ENCODE measurements at places on chromosomes 12 and 14.

GRCh38 chr12:39605501-39605900 is 14.1 kb downstream of the ABCD2 start:
- no peak for DNase-seq

- no peak for DNase-seq
These were observed 62.3 kb downstream of the FOS start for GRCh38 chr14:75340921-75341320.

- DNase-seq = no peak
These were observed 21.3 kb upstream of the SNRPF start for GRCh38 chr12:95837240-95838038.

GRCh38 chr12:121958541-121959240 is 40.3 kb downstream of the CFAP251 start:
- no peak for DNase-seq

DNA sequence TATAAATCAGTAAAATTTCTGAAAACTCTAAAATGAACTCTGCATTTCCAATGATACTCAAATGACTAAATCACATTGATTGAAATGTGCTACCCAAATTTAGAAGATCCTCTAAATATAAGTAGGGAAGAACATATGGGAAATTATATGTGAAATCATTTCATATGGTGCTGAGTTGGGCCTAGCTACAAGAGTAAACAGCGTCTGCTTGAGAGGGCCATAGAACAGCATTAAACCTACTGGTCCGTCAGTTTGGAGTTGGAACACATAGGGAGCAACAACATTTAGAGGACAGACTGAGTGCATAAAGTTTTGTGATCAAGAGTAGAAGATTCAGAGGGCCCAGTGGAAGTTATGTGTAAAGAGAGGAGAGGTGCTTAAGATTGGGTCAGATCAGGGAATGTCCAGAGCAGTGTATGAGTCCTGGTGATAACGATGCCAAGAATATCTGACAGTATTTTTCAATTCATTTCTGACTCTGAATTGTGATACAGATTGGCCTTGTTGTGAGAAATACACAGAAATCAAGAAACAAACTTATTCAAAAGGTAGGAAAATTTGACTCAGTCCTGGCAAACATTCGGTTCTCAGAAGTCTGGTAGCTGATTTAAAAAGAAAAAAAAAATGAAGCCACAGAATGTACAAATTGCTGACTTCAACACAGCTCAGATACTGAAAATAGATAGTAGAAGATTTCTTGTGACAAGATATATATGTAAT is 362.2 kb downstream of the CCDC91 start:
- no peak for DNase-seq

GRCh38 chr12:19689226-19689625 is 249.9 kb downstream of the AEBP2 start:
- no peak for DNase-seq

DNA sequence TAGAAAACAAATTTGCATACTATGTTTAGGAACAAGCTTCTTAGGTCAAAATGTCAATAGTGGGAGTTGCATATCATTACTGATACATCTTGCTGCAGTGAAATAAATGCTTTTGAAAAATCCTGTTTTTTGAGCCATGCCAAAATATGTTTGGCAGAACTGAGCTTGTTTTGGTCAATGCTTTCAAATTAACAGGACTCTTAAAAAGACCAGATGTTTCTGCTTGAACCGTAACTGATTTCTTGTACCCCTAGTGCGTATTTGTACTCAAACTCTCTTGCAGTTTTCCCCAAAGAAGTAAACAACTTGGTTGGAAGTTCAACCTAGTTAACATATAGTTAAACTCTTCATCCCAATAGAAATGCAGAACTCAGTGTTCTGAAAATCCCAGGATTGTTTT is 3.4 kb downstream of the TRHDE start:
- DNase-seq = no peak

- DNase-seq = no peak
These were observed 7.0 kb downstream of the CDK2AP1 start for GRCh38 chr12:123264642-123265041.

- DNase-seq = no peak
These were observed 53.8 kb upstream of the CCDC175 start for GRCh38 chr14:59630288-59630963.

- no peak for DNase-seq
These were observed 17.7 kb upstream of the SFSWAP start for GRCh38 chr12:131693149-131693548.

DNA sequence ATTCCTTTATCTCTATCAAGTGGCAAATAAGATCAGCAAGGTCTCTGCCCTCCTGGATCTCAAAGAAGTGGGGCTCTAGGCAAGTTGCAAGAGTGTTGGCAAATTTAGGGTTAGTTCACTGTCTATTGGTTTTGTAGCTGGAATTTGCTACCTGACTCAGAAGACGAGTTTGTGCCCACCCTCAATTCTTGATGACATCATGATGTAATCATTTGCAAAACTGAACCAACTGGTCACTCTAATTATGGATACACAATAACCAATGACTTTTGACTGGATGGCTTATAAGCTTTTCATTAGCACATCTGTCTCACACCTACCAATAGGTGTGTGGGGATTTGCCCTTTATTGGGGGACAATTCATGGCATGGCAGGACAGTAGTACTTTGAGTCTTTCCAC is 4.6 kb downstream of the TMEM233 start:
- no peak for DNase-seq

DNA sequence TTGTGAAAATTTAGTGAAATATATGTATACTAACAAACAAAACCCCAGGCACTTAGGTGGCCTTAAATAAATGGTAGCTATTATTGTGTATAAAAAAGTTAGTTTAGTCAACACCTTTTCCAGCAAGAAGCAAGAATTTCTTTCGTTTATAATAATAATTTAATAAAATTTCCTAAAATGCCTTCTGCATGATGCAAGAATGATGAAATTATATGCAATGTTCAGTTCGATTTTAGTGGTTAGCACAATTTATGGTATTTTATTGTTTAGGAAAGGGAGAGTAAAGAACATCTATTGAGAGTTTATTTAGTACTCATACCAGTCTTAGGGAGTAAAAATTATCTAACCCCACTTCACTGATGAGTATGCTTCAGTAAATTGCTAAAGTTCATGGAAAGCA is 290.8 kb downstream of the APAF1 start:
- DNase-seq = no peak

DNA sequence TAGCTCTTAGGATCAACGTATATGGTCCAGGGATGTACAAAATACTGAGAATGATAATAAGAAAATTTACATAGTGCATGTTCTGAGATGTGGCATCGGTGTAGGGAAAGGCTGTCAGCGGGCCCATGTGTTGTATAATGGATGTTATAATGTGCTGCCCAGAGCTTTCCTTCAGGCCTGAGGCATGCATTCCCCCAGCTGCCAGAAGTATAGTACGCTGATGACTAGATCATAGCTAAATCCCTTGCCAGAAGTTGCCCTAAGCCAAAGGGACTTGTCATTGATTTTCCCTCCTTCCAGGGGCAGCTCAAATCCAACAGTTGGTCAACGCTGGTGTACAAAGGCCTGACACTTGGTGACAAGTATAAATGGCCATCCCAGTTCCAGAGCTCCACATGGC is 6.5 kb upstream of the OR11G2 start:
- DNase-seq = no peak

DNA sequence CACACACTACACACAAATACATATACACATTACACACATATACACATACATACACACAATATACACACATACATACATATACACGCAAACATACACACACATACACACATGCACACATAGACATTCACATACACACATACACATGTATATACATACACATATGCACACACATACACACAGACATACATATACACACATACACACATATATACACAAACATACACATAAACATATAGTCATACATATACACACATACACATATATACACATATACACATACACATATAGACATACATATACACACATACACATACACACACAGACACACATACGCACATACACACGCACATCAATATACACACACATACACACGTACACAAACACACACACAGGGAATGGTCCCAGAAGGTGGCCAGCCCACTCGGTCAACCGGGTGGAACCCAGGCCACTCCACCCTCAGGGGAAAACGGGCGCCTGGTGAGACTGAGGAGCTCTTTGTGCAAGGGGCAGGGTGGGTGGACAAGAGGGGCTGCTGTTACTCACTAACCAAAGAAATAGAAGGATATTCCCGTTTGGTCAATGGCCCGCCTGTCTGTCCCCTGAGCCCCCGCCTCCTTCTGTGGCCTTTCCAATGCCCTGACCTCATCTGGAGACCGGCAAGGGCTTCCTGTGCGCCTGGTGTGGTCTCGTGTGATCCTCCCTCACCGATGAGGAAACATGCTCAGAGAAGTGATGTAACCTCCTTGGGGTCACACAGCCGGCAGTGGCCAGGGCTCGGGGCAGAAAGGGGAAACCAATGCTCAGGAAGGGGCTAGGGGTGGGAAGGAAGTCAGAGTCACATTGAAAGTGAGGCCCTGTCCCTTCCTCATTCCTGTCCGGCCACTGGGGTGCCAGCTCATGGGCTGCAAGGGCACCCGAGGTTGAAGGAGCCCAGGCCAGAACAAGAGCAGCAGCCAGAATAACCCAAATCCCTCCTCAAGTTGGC is 5.3 kb downstream of the TRPV4 start:
- no peak for DNase-seq

- DNase-seq = no peak
These were observed 322.9 kb downstream of the DAD1 start for GRCh38 chr14:22266142-22266442.

GRCh38 chr12:88553941-88554658 is 26.2 kb downstream of the KITLG start:
- DNase-seq = peak; percentile 22

- DNase-seq = no peak
These were observed 140.4 kb downstream of the SLC35F4 start for GRCh38 chr14:57725399-57726077.

GRCh38 chr12:110776410-110776809 is 33.7 kb upstream of the PPP1CC start:
- DNase-seq = no peak

DNA sequence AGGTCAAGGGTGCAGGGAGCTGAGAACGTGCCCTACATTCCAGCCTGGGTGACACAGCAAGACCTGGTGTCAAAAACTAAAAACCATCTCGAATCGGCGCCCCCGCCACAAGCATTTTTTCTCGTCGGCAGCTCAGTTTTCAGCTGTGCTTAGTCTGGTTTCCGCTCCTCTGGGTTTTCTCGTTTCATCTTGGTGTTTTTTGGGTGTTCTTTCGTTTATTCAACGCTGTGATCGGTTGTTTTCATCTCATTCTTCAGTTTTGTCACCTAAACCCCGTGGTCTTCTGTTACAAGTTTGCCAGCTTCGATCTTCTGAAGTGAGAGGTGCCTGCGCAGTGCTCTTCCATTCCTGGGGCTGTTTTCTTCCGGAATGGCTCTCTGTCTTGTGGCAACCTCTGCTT is 41.4 kb downstream of the NOC4L start:
- no peak for DNase-seq

DNA sequence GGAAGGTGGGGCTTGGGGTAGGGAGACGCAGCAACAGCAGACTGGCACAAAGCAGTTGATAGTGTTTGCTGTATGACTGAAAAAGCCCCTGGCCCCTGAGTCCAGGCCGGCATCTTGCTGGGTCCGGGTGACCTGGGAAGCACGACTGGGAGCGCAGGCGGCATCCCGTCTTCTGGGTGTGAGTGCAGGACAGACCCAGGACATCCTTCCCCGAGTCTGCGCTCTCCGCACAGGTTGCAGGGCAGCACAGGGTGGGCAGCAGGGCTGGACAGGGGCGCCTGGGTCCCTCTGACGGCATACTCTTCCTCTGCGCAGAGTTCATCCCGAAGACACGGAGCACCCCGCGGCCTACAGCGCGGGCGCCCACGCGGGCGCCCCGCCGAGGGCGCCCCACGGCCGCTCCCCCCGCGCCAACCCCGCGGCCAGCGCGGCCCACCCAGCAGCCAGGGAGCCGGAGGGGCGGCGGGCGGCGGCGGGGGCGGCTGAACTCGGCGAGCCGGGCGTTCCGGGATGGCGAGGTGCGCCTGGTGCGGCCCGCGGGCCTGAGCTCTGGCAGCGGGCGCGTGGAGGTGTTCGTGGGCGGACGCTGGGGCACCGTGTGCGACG is 9.2 kb upstream of the CYP46A1 start:
- no peak for DNase-seq

DNA sequence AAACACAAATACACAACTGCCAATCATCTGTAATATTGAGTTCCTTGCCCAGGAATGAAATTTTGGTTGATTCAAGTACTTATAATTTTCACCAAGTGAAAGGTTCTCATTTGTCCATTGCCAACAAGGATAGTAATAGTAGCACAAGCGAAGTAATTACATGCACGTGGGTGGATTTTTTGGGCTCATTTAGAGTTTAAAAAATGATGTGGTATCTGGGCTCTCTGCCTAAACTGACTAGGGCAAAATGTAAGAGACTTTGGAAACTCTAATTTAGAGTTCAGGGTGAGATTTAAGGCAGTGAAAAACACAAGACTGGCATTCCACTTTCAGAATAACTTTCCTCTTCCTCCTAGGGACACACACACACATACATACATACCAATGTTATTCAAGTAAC is 111.7 kb downstream of the MYRFL start:
- DNase-seq = no peak

DNA sequence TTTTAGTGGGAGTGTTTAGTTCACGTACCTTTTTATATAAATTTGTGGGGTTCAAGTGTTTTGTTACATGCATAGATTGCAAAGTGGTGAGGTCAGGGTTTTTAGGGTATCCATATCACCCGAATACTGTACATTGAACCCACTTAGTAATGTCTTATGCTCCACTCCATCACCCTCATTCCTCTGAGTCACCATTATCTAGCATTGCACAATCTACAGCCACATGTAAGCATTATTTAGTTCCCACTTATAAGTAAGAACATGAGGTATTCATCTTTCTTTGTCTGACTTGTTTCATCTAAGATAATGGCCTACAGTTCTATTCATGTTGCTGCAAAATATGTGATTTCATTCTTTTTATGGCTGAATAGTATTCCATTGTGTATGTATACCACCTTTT is 583.7 kb upstream of the LRFN5 start:
- no peak for DNase-seq

DNA sequence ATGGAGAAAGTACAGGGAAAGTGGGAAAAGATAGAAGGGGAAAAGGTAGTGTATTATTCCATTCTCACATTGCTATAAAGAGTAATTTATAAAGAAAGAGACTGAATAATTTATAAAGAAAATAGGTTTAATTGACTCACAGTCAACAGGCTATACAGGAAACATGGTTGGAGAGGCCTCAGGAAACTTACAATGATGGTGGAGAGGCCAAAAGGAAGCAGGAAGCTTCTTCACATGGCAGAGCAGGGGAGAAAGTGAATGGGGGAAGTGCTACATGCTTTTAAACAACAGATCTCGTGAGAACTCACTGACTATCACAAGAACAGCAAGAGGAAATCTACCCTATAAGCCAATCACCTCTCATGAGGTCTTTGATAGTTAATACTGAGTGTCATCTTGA is 725.0 kb upstream of the FLRT2 start:
- no peak for DNase-seq

- no peak for DNase-seq
These were observed 824 bp downstream of the CCDC177 start for GRCh38 chr14:69573831-69574262.

DNA sequence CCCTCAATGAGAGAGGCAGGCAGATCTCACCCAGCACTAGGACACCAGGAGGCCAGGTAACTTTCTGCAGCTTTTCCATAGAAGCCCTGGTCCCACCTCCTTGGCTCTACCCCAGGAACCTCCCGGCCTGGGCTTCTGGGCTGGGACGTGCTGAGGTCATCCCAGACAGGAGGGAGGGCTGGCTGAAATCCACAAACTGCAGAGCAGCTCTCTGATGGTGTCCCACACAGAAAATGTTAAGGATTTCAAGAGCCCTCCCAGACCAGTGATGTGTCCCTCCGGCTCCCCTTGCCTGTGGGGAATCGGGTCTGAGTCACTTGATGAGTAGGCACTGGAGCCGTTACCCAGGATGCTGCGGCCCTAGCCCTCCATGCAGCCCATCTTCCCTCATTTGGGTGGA is 124.1 kb downstream of the ESRRB start:
- DNase-seq = peak; percentile 29

Measured in H4 (cell line).